ENCODE measurements at places on chromosomes 7 and 10. TPM values are rescaled to one million over a fixed set of nuclear protein-coding genes. Genes with fewer than 3 reads are reported as not detected.

GRCh38 chr7:121901026-121901425, 28.1 kb downstream of the PTPRZ1 start:
- no peaks in the 10 kb centered on the region for H3K4me1 ChIP-seq
- no peaks in the 10 kb centered on the region for H3K27me3 ChIP-seq
- H3K4me3 ChIP-seq, result no peak overlapping the region
- no peak overlapping the region for H3K27ac ChIP-seq
- H3K36me3 ChIP-seq, result no peaks in the 10 kb centered on the region

DNA sequence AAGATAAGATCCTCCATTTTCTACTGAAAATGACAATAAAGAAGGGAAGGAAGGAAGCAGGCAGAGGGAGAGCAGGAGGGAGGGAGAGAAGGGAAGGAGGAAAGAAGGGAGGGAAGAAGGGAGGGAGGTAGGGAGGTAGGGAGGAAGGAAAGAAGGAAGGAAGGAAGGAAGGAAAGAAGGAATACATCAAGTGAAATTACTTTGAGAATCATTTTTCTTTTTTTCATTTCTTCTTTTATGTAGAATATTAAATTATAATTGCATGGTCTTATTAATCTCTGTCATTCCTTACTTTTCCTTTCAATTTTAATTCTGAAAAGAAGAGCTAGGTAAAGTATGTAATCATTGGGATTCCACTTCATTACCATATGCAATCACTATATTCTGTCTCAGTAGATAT, 97.8 kb downstream of the PLXDC2 start:
- H3K4me3 ChIP-seq, result no peak overlapping the region
- no peaks in the 10 kb centered on the region for H3K4me1 ChIP-seq
- DNase-seq, result no peak
- H3K27me3 ChIP-seq, result no peaks in the 10 kb centered on the region
- H3K27ac ChIP-seq, result no peak overlapping the region

DNA sequence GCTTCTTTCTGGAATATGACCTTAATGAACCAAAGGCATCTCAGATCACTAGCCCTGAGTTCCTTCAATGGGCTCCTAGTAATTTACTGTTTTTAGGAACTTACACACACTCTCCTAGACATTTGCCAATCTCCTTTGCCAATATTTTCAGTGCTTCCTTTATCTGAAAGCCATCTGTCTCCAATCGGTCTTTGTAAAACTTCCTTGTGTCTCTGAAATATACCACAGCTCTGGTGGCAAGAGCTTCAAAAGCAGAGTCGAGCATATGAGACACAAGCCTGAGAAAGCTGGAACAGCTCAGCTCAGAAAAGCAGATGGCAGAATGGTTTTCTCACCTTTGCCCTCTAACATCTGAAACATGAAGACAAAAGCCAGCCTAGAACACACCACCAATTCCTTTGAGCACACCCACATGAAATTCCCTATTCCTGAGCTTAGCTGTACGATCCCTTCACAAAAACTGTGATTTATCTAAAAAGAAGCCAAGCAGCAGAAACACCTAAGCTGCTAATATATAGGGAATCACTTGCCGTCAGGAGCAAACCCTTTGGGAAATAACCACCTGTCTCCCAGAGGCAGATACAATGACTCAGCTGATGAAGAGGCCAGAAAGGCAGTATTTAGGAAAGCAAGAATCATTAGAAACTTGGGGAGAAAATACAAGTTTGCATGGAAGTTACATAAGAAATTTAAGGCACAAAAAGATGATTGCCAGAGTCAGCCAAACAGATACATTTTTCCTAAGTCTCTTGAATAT, 70.2 kb upstream of the ANK3 start:
- H3K27me3 ChIP-seq, result no peaks in the 10 kb centered on the region
- no peak overlapping the region for H3K27ac ChIP-seq
- H3K36me3 ChIP-seq, result no peaks in the 10 kb centered on the region
- DNase-seq, result no peak
- no peaks in the 10 kb centered on the region for H3K4me1 ChIP-seq

DNA sequence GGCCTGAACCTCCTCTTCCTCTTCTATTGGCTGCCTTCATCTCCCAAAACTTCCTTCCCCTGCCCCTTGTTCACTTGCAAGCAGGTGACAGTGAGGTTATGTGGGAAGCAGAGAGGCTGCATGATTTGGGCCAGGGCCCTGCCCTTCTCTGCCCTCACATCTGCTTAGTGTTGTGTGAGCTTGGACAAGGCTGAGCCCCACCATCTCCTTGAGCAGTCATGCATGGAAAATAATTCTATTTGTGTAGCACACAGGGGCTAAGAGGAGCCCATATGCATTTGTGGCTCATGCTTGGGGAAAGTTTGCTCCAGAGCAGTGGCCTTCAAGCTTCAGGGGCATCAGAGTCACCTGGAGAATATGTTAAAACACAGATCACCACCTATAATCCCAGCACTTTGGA, 26.8 kb upstream of the AQP1 start:
- no peaks in the 10 kb centered on the region for H3K36me3 ChIP-seq
- no peak overlapping the region for H3K27ac ChIP-seq
- DNase-seq, result no peak

The GPR85 gene
- not detected for total RNA-seq

DNA sequence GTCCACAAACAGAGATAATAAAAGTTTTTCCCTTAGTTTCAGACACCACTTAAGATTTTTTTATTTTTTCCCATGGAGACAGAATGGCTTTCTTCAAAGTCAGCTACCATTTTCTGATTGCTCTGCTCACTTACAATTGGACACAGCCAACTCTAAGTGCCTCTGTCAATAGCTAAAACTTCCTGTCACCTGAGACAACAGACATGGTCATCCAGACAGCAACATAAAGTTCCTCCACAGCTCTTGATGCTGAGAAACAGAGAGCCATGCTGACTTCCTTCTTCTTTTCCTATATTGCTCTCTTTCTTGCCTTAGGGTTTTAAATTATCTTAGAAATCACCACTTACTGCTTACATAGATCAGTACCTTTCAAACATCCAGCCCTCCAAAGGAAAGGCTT, 12.0 kb downstream of the ZNF800 start:
- DNase-seq, result no peak
- H3K4me3 ChIP-seq, result no peak overlapping the region
- H3K4me1 ChIP-seq, result peaks cover 35% of the 10 kb centered on the region
- H3K27ac ChIP-seq, result no peak overlapping the region
- no peaks in the 10 kb centered on the region for H3K27me3 ChIP-seq

- H3K27ac ChIP-seq, result no peak overlapping the region
- no peak for DNase-seq
- H3K27me3 ChIP-seq, result no peaks in the 10 kb centered on the region
- no peak overlapping the region for H3K4me3 ChIP-seq
- H3K36me3 ChIP-seq, result no peaks in the 10 kb centered on the region
Observed at GRCh38 chr7:46791188-46791587, 790.7 kb downstream of the TNS3 start.

- H3K27me3 ChIP-seq, result no peaks in the 10 kb centered on the region
- peaks cover 31% of the 10 kb centered on the region for H3K4me1 ChIP-seq
Observed at GRCh38 chr10:91210014-91210413, 10.4 kb upstream of the PCGF5 start.

The DIP2C gene
- total RNA-seq, result 3.8 TPM

GRCh38 chr7:158044482-158044823, 543.2 kb downstream of the PTPRN2 start:
- H3K27me3 ChIP-seq, result peaks cover 15% of the 10 kb centered on the region
- H3K4me1 ChIP-seq, result no peaks in the 10 kb centered on the region
- no peaks in the 10 kb centered on the region for H3K36me3 ChIP-seq
- no peak overlapping the region for H3K4me3 ChIP-seq

DNA sequence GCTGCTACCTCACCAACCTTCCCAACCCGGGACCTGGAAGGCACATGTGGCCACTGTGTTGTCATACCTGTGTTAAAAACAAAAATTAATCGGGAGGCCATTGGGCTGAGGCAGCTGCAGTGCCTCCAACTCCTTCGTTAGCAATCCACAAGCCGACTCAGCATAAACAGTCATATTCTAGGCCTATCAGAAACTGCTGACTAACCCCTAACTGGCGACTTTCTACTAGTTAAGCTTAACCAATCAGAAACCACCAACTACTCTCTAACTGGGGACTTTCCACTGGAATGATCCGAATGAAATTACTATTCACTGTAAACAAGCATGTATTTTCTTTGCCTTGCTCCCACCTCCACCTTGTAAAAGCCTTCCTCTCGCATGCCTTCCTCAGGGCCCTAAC, 14.1 kb upstream of the TMEM72 start:
- no peak overlapping the region for H3K4me3 ChIP-seq
- H3K36me3 ChIP-seq, result no peaks in the 10 kb centered on the region

The LRRC27 gene
- 6.9 TPM for total RNA-seq

The AKR1C8 gene
- 1.1 TPM for total RNA-seq

DNA sequence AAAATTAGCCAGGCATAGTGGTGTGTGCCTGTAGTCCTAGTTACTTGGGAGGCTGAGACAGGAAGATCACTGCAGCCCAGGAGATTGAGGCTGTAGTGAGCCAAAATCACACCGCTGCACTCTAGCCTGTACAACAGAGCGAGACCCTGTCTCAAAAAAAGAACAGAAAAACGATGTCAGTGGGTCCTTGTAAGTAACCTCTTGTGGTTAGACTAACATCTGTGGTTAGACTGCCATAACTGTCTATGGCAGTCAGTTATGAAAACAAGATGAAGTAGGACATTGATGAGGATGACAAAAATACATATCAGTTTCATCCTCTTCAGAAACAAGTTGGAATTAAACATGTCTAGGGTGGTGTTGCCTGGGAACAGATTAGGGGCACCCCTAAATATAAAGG, 53.3 kb downstream of the AKAP9 start:
- no peaks in the 10 kb centered on the region for H3K27me3 ChIP-seq
- H3K27ac ChIP-seq, result no peak overlapping the region
- DNase-seq, result no peak
- no peak overlapping the region for H3K4me3 ChIP-seq

DNA sequence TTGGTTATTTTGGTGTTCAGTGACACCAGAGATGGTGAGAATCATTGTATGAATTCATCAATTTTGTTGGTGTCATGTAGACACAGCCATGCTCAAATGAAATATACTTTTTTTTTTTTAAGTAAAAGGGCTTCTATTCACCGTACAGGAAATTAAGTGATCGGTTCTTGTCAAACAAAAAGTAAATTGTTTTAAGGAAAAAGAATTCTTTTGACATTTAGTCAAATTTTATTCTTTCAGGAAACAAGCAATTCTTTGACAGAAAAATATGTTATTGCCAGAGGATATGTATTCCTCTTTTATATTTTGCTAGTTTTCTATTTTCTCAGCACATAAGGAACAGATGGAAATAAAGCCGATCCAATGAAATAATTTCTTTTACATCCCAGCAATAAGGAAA, 551.9 kb downstream of the MAGI2 start:
- H3K36me3 ChIP-seq, result peaks cover 4% of the 10 kb centered on the region
- no peaks in the 10 kb centered on the region for H3K4me1 ChIP-seq
- DNase-seq, result no peak

The PNLIPRP1 gene
- total RNA-seq, result not detected

- DNase-seq, result no peak
- H3K36me3 ChIP-seq, result no peaks in the 10 kb centered on the region
- peaks cover 2% of the 10 kb centered on the region for H3K4me1 ChIP-seq
Observed at GRCh38 chr10:109961174-109962001, 38.1 kb upstream of the XPNPEP1 start.

The GPR37 gene
- total RNA-seq, result not detected
